ENCODE measurements at places on chromosomes 2 and 18.

GRCh38 chr2:15673919-15674636, 82.4 kb downstream of the DDX1 start:
- no peak for DNase-seq

- DNase-seq: no peak
Observed at GRCh38 chr2:202669841-202670240, 35.1 kb downstream of the FAM117B start.

DNA sequence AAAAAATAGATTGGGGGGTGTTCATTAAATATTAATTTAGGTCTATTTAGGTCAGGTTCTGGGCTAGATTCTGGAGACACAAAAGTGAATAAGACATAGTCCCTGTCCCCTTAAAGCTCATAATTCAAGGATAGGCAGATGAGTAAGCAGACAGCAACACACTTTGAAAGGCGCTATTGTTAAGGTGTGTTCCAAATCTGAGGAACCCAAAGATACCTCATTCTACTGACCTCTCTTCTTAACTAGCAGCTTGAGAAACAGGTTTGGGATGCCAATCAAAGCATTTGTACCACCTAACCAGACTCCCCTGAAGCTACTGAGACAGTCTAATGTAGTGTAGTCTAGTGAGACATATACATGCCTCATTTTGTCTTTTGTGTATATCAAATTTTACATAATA, 34.8 kb downstream of the SEMA4F start:
- no peak for DNase-seq

- no peak for DNase-seq
Observed at GRCh38 chr2:177325554-177325953, 61.0 kb upstream of the NFE2L2 start.

GRCh38 chr18:58495634-58496033, 133.3 kb downstream of the ALPK2 start:
- no peak for DNase-seq

DNA sequence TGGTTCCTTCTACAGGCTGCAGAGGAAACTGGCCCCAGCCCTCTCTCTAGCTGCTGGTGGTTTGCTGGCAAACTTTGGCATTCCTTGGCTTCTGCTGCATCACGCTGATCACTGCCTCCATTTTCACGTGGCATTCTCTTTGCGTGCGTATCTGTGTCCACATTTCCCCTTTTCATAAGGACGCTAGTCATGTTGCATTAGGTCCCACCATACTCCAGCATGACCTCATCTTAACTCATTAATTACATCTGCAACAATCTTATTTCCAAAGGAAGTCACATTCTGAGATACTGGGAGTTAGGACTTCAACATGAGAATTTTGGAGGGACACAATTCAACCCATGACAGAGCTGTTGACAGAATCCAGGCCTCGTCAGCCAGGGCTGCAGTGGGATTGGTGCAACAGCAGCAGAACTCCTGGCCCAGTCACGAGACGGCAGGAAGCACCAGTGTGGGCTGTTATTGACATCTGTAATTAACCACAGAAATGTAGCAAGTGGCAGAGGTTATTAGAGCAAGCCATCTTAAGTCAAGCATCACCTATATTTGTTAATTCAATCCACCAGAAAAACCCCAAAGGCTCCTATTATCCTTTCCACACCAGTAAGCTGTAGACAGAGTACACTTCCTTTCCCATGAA, 132.4 kb downstream of the TMEM163 start:
- DNase-seq: no peak

GRCh38 chr2:216388046-216388884, 16.0 kb upstream of the MARCHF4 start:
- DNase-seq: no peak

DNA sequence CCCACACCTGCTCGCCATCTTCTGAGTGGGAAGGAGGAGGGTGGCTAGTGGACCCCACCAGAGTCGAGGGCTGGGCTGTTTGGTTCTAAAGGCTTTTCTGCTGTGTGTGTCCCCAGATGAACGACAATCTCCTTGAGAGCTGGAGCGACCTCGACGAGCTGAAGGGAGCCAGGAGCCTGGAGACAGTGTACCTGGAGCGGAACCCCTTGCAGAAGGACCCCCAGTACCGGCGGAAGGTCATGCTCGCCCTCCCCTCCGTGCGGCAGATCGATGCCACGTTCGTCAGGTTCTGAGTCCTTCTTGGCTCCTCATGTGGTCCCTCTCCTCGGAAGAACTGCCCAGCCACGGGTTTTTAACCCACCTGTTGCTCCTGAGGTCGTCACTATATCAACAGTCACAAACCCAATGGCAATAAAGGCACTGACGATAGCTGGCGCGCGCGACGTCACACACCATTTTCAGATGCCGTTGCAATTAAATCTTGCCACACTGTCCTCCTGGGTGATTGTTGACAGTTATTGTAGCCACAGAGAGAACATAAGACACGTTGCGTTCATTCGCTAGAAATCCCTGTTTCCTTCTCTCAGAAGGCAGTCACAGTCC, 5.8 kb upstream of the ANO7 start:
- no peak for DNase-seq

DNA sequence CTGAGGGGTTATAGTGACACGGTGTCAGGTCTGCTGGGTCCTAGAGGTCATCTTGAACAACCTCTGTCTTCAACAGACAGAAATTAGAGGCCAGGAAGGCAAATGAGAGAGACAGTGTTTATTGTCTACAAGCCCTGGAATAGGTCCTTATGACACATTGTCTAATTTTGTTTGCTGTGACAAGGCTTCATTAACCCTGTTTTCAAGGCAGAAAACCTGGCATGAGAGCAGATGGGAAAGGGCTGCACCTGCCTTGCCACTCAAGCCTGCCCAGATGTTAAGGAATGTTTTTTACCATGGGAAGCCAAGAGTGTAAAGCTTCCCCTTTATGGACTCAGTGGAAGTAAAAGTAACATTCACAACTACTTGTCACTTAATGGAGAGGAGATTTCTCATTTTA, 275.3 kb downstream of the KCNS3 start:
- DNase-seq: no peak

Measured in caudate nucleus (tissue), 63 donors.